ENCODE measurements at places on chromosomes 2 and 18. TPM values are rescaled to one million over a fixed set of nuclear protein-coding genes. Genes with fewer than 3 reads are reported as not detected.

C2orf78 gene
- not detected for total RNA-seq

TMEM37 gene
- 3.7 TPM for total RNA-seq

COLEC12 gene
- total RNA-seq: 29.7 TPM

HMSD gene
- total RNA-seq: 0.28 TPM

LRRTM4 gene
- 0.24 TPM for total RNA-seq

AQP12A gene
- not detected for total RNA-seq

CROCC2 gene
- 2.6 TPM for total RNA-seq

SEMA4F gene
- total RNA-seq: 2.9 TPM

ANKRD53 gene
- not detected for total RNA-seq

FBXO41 gene
- 1.5 TPM for total RNA-seq

BOLL gene
- total RNA-seq: not detected

KIDINS220 gene
- 48.8 TPM for total RNA-seq

IL18RAP gene
- 1.0 TPM for total RNA-seq

CAPN14 gene
- not detected for total RNA-seq

MAPRE2 gene
- total RNA-seq: 7.4 TPM

CFC1 gene
- total RNA-seq: not detected

TRABD2A gene
- total RNA-seq: 0.14 TPM

LBX2 gene
- 2.9 TPM for total RNA-seq

MALL gene
- 19.2 TPM for total RNA-seq

CD226 gene
- 0.59 TPM for total RNA-seq

E2F6 gene
- total RNA-seq: 10.2 TPM

GKN2 gene
- not detected for total RNA-seq

MAL gene
- total RNA-seq: 1.7 TPM

BCL11A gene
- total RNA-seq: 1.5 TPM

TTR gene
- total RNA-seq: not detected

GKN1 gene
- not detected for total RNA-seq

SLC5A7 gene
- total RNA-seq: 0.21 TPM

KATNAL2 gene
- 14.3 TPM for total RNA-seq

KHK gene
- 21.6 TPM for total RNA-seq

FSHR gene
- not detected for total RNA-seq

ACVR1C gene
- 0.85 TPM for total RNA-seq

ZNF521 gene
- total RNA-seq: 47.4 TPM

ZNF24 gene
- 28.5 TPM for total RNA-seq

CHRNG gene
- total RNA-seq: not detected

CELF4 gene
- not detected for total RNA-seq

ZC3H6 gene
- total RNA-seq: 41.0 TPM

SIX3 gene
- total RNA-seq: not detected

KCNK3 gene
- total RNA-seq: 2.8 TPM

SMAD7 gene
- total RNA-seq: 34.8 TPM
